ENCODE measurements at places on chromosomes 7 and 10.
A peak's percentile ranks its signal among the peaks of the same experiment; 100 is the strongest.

GRCh38 chr7:116173051-116174028 lies 37.0 kb upstream of the TES start:
- DNase-seq, result peak; percentile 60

DNA sequence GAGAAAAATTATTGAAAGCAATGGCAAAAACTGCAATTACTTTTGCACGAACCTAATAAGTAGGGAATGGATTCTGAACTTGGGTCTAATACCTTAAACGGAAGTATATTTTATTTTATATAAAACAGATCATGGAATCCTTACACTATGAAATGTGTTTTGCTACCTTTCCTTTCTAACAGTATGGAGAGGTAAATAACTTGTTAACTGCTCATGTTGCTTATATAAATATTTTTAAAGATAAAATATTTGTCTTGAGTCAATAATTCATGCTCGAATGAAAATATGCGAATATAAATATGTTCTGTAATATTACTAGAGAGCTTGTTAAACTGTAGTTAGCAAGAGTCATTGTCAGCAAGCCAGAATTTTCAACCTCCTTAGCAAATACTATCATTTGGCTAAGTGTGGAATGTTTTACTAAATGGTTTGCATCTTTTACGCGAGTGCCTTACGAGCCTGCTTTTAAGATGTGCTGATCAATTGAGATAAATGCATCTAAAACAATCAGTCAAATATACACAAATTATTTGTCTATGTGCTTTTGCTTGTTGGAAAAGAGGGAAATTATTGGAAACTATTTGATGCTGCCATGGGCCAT lies 5.9 kb downstream of the GNAT3 start:
- DNase-seq, result peak; percentile 88

DNA sequence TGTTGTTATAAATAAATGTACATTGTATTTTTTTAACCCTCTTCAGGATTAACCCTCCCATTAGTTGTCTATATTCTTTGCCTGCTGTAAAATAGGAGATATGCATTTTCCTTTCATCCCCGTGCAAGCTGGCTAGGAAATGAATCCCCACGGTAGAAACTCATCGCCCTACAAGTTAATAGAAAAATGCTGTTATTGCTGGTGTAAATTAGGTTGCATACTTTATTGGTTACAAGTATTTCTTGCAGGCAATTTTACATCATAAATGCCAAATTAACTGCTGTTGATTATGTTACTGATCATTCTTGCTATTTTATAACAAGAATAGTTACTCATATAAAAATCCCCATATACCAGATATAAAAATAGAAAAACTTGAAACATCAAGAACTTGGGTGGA lies 454.2 kb upstream of the KLF6 start:
- DNase-seq, result no peak

DNA sequence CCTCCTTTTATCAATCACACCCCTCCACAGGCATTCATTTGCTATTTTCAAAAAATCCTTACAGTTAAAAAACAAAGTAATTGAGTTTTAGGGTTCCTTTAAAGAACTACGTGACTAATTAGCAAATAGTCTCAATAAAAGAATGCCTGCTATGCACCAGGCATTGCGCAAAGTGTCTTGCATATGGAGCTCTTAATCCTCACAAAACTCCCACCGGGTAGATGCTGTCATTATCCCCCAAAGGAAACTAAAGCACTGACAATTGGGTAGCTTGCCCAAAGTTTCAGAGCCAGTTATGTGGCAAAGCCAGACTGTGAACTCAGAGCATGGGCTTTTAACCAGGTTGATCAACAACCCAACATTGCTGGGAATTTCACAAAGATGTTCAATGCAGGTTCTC lies 305.7 kb downstream of the ELMO1 start:
- no peak for DNase-seq

DNA sequence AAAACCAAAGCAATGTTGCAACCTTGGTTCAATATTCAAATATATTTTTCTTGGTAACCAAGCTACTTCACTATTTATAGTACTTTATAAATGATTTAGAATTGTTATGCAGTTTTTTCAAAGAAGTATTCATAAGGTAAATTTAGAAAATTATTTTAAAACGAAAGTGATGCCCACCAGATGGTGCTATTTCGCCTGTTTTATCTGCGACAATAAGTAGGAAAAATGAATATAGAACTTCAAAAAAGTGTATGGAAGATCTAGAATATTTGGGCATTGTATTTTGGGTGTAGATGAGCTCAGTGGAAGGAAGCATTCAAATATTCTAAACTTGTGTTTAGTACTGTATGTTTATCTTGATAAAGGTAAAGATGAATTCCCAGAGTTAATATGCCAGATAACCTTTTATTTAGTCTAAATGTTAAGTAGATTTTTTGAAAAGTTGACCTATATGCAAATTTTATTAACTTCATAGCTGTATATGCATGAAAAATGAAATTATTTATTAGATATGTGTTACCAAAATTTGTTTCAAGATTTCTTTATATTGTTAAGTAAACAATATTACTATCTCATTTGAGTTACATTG lies 93.2 kb downstream of the ADK start:
- DNase-seq, result no peak
